ENCODE measurements at places on chromosomes 7 and 10. TPM values are rescaled to one million over a fixed set of nuclear protein-coding genes. Genes with fewer than 3 reads are reported as not detected.

Gene C10orf67
- total RNA-seq = 0.16 TPM

Gene AGK
- total RNA-seq = 31.2 TPM

Gene CCL24
- not detected for total RNA-seq

Gene IL6
- 20.2 TPM for total RNA-seq

Gene PHTF2
- 30.2 TPM for total RNA-seq

Gene AGR2
- total RNA-seq = not detected

Gene AGAP9
- 2.3 TPM for total RNA-seq

Gene PSD
- 1.1 TPM for total RNA-seq

Gene HABP2
- total RNA-seq = not detected

Gene HOXA11
- not detected for total RNA-seq

Gene TMEM184A
- 0.49 TPM for total RNA-seq

Gene LAMB1
- 535 TPM for total RNA-seq

Gene CARD11
- total RNA-seq = not detected

Gene MYPN
- total RNA-seq = 1.1 TPM

Gene HOXA9
- not detected for total RNA-seq

Gene SLC18A3
- total RNA-seq = not detected

Gene CRTAC1
- not detected for total RNA-seq

Gene ENTPD1
- total RNA-seq = 0.32 TPM

Gene HACD1
- total RNA-seq = 43.2 TPM

Gene MYL10
- total RNA-seq = not detected

Gene MTG1
- total RNA-seq = 25.1 TPM

Gene SLC26A3
- total RNA-seq = not detected

Gene ZNF33B
- total RNA-seq = 13.3 TPM

Gene MYH16
- not detected for total RNA-seq

Gene NUTM2E
- total RNA-seq = not detected

Gene CYP3A7
- total RNA-seq = not detected

Gene PDE1C
- total RNA-seq = 63.1 TPM

Gene INA
- 13.0 TPM for total RNA-seq

Gene ZNF277
- total RNA-seq = 39.3 TPM

Gene CPA5
- total RNA-seq = not detected

Gene MUC12
- total RNA-seq = under 0.01 TPM

Gene MARCHF5
- 10.3 TPM for total RNA-seq

Gene PON1
- not detected for total RNA-seq

Gene FAM13C
- total RNA-seq = 1.6 TPM

Measured in hair follicle dermal papilla cell (primary cell).